ENCODE measurements at places on chromosomes 12 and 14.

- no peak overlapping the region for H3K27ac ChIP-seq
- H3K4me1 ChIP-seq, result no peaks in the 10 kb centered on the region
- H3K36me3 ChIP-seq, result no peaks in the 10 kb centered on the region
- DNase-seq, result no peak
- no peak overlapping the region for H3K4me3 ChIP-seq
- H3K27me3 ChIP-seq, result no peaks in the 10 kb centered on the region
These were observed 69.1 kb downstream of the C12orf75 start for GRCh38 chr12:105399428-105400081.

GRCh38 chr14:97074456-97074855 lies 277.3 kb downstream of the VRK1 start:
- DNase-seq, result no peak
- H3K4me3 ChIP-seq, result no peak overlapping the region
- no peak overlapping the region for H3K27ac ChIP-seq
- no peaks in the 10 kb centered on the region for H3K27me3 ChIP-seq
- no peaks in the 10 kb centered on the region for H3K4me1 ChIP-seq

GRCh38 chr14:102666635-102667034 lies 74.2 kb downstream of the RCOR1 start:
- no peak overlapping the region for H3K27ac ChIP-seq
- DNase-seq, result no peak
- no peaks in the 10 kb centered on the region for H3K36me3 ChIP-seq
- H3K4me3 ChIP-seq, result no peak overlapping the region

DNA sequence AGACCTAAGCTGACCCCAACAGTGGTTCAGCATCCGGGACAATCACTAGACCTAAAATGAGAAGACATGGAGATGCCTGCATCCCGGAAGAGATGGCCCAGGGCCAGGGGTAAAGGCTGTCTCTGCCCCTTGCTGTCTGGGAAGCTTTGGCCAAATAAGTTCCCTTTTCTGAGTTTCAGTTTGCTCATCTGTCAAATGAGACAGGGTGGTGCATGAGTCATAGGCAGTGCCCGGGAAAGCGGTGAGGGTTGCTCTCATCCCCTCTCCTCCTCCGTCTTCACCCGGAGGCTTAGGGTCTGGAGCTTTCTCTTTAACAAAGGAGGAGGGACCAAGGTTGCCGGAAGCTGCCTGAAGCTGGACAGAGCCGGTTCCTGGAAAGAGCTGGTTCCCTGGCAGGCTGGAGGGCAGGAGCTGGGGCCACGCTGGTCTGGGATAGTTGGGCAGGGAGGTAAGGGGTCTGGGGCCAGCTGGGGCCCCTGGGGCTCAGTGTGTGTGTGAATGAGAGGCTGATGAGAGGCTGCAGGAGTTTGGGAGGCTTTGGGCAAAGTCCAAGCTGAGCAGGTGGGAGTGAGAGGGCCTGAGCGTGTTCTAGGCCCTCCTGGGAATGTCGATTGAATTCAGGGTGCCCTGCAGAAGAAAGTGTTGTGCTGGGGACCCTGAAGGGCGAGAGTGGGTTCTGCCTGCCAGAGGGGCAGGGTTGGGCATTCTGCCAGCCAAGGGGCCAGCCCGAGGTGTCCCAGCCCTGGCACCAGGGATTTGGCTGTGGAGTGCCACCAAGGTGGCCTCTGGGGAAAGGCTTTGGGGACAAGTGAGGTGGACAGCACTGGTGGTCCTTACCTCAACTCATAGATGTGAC lies at the start of gene SDSL:
Gene SDSL (plus strand): TSS at position 351 of the 856 bp plus-strand sequence. CDS start 5,603 bp downstream, outside the sequence.
- peak within 1 kb of the TSS; percentile 48 for H3K27ac ChIP-seq
- peak within 1 kb of the TSS; percentile 29 for H3K4me3 ChIP-seq
- H3K36me3 ChIP-seq, result no peaks in the 10 kb centered on the region
- H3K4me1 ChIP-seq, result peaks cover 7% of the 10 kb centered on the region
